Lung (tissue), 17 donors: ENCODE measurements at places on chromosomes 16 and 17. TPM values are rescaled to one million over a fixed set of nuclear protein-coding genes. Genes with fewer than 3 reads are reported as not detected.

Gene KNOP1
- 14.7 TPM for total RNA-seq

Gene BCKDK
- total RNA-seq: 20.3 TPM

DNA sequence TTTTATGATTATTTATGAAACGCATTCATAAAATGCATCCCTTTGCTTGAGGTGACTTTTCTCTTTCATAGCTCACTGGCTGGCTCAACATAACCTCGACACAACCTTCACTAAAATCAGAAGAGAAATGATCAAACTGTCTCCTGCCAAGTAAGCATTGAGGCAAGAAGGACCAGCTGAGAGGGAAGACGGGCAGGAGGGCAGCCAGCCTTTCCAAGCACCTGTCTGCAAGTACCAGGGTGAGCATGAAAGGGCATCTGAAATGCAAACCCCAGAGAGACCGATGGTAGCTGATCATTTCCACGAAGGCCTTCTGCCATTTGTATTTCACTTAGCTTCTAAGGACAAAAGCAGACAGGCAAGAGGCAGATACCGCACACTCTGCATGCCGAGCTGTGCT, 52.1 kb upstream of the RPH3AL start:
- no peak for DNase-seq

DNA sequence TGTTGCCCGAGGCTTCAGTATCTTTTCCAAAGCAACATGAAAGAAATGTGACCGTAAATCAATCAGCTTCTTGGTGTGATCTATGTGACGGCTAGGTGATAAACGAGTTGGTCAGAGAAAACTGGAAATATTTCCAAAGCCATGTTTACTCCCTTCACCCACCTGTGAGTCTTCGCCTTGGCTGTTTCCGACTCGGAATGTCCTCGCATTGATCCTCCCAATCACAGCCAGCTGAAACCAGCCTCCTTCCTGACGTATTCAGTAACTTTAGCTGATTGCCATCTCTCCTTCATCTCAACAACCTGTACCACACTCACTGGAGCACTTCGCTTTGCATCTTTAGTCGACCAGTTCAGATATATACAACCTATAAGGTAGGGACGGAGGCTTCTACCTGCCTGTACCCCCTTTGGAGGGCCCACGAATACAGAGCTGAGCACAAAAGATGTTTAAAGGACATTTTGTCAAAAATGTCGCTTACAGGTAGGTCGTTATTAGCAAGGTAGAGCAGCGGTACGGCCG, 705 bp downstream of the KRABD2 start:
- peak; percentile 23 for DNase-seq

Gene BCL7C
- total RNA-seq: 25.7 TPM

Gene CNTNAP4
- total RNA-seq: 0.71 TPM

- DNase-seq: peak; percentile 65
Measured at GRCh38 chr16:85522842-85523601, 90.1 kb upstream of the GSE1 start.

GRCh38 chr16:80804056-80804525, 307 bp downstream of the CDYL2 start:
- peak; percentile 74 for DNase-seq

GRCh38 chr17:28871056-28871579, 16.3 kb downstream of the ERAL1 start:
- DNase-seq: no peak

Gene SMIM5
- 7.5 TPM for total RNA-seq

DNA sequence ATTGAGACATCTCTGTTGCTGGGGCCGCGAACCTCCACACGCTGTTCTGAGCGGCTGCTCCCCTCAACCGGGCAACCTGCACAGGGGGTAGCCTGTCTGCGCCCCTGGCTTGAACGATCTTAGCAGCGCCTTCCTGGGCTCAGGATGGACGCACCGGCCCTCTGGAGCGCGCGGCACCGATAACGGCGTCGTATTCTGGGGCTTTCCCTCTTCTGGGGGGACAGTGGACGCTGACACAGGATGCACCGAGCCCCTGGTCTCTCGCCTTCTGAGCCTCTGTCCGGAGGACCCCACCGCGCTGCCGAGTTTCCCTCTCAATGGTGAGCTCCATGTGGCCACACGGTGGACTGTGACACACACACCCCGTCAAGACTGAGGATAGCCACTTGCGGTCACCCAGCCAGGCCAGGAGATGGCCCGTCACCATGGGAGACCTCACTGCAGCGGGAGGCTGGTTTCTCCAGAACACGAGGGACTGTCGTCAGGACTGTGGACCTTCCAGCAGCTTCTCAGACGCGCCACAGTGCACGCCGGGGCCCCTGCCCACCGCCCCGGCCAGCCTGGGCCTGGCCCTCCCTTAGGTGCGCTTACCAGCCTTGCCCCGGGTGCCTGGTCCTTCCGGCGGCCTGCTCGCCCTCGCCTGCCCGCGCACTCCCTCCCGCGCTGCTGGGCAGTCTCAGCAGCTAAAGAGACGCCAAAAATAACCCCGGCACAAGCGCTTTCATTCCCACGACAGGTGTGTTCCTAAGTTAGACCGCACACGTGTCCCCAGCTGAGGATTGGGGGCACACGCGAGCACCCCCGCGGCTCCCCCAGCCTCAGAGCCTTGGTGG, 30.0 kb upstream of the PABPN1L start:
- DNase-seq: no peak

- peak; percentile 70 for DNase-seq
Measured at GRCh38 chr16:85309656-85310587, 197.7 kb upstream of the CIBAR2 start.

Gene GNPTG
- total RNA-seq: 80.1 TPM

- no peak for DNase-seq
Measured at GRCh38 chr17:6985266-6985665, 10.6 kb upstream of the ALOX12 start.

DNA sequence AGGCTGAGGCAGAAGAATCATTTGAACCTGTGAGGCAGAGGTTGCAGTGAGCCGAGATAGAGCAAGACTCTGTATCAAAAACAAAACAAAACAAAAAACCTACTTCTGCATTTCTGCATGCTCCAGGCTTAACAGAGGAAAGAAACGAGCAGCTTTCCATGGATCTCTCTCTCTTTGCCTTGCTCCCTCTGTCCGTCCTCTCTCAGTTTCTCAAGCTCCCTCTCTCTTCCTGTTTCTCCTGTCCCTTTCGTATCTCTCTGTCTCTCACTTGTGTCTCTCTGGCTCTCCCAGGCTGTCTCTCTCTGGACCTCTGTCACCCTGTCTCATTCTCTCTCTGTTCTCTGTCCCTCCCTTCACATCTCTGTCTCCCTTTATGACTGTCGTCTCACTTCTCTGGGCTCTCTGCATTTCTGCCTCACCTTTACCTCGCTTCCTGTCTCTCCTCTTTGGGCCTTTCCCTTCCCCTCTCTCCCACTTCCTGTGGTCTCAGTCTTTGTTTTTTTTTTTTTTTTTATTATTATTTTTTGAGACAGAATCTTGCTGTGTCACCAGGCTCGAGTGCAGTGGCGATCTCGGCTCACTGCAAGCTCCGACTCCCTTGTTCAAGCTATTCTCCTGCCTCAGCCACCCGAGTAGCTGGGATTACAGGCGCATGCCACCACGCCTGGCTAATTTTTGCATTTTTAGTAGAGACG, 4.1 kb upstream of the PITPNA start:
- DNase-seq: no peak

GRCh38 chr16:89506791-89507191, 1.4 kb upstream of the SPG7 start:
- no peak for DNase-seq

- DNase-seq: no peak
Measured at GRCh38 chr17:18040261-18040858, 1.2 kb downstream of the GID4 start.

GRCh38 chr17:12627177-12627629, 38.5 kb upstream of the MYOCD start:
- DNase-seq: no peak

DNA sequence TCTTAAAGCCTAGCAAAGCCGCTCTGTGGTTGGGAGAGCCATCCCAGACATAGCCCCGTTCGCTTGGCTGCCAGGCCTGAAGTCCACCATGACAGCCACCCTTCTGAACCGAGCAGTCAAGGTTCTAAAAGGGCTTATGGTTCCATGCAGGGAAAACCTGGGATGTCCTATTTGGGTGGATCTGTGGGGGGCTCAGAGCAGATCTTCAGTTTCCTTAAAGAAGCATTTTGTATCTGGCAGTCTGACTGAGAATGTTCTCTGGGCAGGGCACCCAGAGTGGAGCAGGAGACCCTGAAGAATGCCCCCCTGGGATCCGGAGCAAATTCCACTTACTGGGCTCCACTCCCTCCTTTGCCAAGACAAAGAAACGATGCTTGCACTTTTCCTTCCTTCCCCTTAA, 127.2 kb downstream of the IRX5 start:
- peak; percentile 1 for DNase-seq

- no peak for DNase-seq
Measured at GRCh38 chr17:27605409-27605808, 25.6 kb upstream of the LGALS9 start.

DNA sequence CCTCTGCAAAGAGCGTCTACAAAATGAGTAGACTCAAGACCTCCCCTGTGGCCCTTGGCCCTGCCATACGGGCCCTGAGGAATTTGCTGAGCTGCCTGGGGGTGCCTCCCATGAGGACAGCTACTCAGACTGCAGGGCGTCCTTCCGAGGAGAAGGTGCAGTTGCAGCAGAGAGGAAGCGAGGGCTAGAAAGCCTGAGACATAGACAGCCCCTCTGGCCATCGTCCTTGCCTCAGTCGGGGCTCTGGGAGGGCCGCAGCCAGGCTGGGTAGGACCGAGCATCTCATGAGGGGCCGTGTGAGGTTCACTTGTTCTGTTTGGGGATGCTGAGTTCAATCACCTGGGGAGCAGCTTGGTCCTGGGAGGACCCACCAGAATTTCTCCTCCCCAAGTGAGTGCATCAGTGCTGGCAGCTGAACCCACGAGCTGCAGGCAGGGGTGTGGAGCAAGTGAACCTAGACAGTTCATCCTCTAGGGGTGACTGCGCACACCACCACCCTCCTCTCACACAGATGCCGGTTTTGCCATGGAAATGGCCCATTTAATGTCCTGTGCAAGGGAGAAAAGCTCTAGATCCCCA, 20.3 kb downstream of the RAB11FIP4 start:
- no peak for DNase-seq
